ENCODE measurements at places on chromosomes 1 and 21.

DNA sequence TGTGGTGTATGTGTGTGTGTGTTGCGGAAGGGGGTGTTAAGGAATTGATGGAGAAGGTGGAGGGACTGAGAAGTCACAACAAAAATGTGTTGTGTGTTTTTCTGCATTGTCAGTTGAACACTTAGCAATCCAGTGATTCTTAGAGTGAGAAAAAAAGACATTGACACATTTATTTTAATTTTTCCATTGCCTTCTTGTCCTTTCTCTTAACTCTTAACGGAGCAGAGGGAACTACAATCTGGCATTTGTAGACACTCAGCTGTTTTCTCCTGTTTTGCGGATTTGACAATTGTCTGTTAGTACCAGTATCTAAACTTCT is 725 bp downstream of the C1orf53 start:
- no peak for DNase-seq

- no peak for DNase-seq
Observed at GRCh38 chr1:4584449-4584848, 70.0 kb upstream of the AJAP1 start.

GRCh38 chr1:235430991-235431390 is 63.8 kb downstream of the TBCE start:
- no peak for DNase-seq

- DNase-seq = no peak
Observed at GRCh38 chr1:82697965-82698364, 897.2 kb downstream of the ADGRL2 start.

Data from activated gamma-delta T cell treated with Interleukin-2 at 50 U/mL for 16 hours (primary cell).